CD4-positive, alpha-beta memory T cell (primary cell): ENCODE measurements at places on chromosomes 2 and 18.

- DNase-seq = no peak
Measured at GRCh38 chr2:159716857-159717256, 4.6 kb downstream of the MARCHF7 start.

- DNase-seq = no peak
Measured at GRCh38 chr18:13471198-13471845, 252.8 kb downstream of the LDLRAD4 start.

GRCh38 chr18:8571399-8571798, 37.8 kb upstream of the RAB12 start:
- DNase-seq = no peak

DNA sequence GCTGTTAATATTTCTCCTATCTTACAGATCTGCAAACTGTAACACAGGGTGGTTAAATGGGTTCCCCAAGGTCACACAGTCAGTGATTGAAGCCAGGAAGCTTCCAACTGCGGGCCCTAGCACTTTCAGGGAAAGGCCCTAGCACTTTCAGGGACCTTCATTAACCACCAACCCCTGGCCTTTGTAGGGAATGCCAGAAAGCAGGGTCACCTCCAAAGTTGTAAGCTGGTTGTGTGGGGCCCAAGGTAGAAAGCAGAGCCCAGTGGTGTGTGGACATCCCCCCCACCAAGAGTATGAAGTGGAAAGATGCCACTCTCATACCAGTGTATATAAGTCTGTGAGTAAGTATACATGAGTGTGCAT, 4.4 kb downstream of the DLX2 start:
- no peak for DNase-seq

DNA sequence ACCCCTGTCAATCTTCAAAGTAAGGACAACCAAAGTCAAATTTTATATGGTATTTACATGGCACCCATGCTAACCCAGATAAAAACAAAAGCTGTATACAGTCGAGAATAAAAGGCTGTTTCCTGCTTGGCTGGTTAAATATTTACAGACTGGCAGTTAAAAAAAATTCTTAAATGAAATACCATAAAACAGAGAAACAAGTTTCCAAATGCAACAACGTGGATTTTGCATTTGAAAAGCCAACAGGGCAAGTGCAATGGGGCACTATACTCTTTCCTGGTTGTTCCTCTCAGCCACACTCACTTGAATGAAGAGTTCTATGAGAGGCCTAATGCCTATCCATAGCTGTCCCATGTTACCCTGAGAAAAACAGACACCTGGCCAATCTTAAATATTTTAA, 6.1 kb upstream of the NR4A2 start:
- DNase-seq = no peak
